ENCODE measurements at places on chromosomes 6 and 20.

DNA sequence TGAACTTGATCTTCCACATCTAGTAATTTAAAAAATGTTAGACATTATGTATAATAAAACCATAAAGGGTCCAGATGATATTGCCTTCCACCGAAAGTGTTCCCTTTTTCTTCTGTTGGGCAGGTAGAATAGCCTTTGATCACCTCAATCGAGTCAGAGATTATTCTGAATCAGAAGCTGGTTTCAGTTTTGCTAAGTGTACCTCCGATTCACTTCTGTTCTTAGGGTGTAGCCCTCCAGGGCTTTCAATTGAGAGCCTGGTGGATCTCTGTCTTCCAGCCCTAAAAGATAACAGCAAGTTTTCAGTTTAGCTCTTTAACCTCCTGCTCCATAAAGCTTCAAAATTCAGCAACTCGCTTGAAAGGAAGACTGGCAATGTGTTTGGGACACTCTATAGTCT lies 21.1 kb upstream of the AIG1 start:
- DNase-seq, result no peak

- DNase-seq, result no peak
Measured at GRCh38 chr6:42365021-42365420, 86.7 kb downstream of the TRERF1 start.

GRCh38 chr6:111280445-111280955 lies 193.2 kb downstream of the SLC16A10 start:
- DNase-seq, result no peak

GRCh38 chr20:61954276-61955021 lies 111.2 kb downstream of the TAF4 start:
- no peak for DNase-seq

DNA sequence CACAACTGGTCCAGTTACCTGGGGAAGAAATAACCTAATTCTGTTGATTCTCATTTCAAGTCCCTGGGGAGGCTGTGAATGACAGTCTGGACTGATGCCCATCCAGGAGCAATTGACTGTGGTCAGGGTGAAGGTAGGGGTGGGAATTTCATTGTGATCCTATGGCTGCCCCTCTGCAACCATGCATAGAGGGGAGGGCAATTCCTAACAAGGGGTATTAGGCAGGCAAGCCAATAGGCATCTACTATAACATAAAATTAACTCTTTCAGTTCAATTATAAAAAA lies 44.0 kb upstream of the TRAM2 start:
- no peak for DNase-seq

GRCh38 chr6:56211724-56212123 lies 35.7 kb downstream of the COL21A1 start:
- DNase-seq, result no peak

DNA sequence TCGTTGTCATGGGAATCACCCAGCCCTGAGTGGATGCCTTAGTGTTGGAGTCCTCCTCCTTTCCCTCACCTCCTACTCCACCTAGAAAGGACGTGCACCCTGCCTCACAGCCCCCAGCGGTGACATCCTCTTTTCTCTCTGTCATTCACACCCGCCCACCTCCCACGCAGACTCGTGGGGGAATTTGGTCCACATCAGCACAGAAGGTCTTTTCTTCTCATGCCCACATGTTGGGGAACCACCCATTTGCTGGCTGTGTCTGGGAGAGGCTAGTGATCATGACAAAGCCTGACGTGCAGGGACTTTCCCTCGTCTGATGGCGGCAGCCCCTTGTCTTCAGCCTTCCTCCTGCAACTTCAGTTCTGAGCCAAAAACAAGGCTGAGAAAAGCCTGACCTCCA lies 96.0 kb upstream of the CNKSR3 start:
- no peak for DNase-seq

DNA sequence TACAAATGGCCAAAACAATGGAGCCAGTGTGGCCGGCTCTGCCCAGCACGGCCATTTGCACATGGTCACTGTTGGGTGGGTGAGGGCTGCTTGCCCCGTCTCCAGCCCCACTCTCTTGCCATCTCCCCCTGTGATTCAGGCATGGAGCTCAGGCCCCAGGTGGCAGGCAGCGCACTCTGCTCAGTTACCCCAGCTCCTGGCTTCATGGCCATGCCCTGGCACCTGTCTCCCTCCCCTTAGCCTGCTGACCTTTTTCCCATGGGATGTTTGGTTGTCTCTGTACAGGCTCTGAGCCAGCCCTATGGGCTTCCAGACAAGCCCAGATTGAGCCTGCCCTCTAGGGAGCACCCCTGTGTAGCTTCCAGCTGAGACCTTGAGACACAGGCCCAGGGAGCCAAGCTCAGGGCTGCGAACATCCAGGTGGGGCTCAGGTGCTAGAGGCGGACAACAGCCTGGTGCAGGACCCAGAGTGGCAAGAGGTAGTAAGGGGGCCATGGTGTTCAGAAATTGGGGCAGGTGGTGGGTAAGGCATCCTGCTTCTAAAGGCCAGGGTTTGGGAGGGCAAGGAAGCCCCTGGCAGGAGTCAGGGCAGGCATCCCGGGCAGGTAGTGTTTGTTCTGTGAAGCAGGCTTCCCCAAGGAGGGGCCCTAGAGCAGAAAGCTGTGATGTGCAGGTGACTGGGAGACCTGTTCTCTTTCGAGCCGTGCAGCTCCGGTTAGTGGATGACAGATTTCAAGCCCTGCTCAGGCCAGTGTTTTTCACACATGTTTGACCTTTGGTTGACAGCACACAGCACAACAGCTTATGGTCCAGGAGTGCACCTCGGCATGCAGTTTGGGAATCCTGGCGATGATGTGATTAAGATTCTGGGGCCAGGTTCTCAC lies 17.7 kb downstream of the SYNJ2 start:
- no peak for DNase-seq

GRCh38 chr6:153489479-153489878 lies 358.4 kb upstream of the RGS17 start:
- no peak for DNase-seq

DNA sequence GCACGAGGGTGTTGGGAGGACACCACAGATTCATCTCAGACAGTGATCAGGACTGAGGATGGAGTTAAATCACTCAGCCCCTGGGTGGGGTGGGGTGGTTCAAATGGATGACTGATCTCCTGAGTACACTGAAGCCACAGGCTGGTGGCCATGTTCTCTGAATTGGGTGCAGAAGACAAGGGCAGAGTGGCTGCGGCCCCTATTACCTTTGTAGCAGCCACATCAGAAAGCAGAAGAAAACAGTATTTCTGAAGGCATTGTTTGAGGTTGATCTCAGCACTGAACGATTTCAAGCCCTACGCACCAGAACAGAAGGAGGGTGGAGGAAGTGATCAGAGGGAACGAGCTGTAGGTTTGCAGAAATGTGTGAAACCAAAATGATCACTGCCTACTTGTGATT lies 71.6 kb downstream of the SH3BGRL2 start:
- no peak for DNase-seq

- no peak for DNase-seq
Measured at GRCh38 chr20:9578594-9578993, 64.2 kb downstream of the LAMP5 start.

- DNase-seq, result no peak
Measured at GRCh38 chr6:114162691-114163347, 180.0 kb downstream of the HS3ST5 start.

All from HS-5 (cell line).